ENCODE measurements at places on chromosomes 3 and 15.

DNA sequence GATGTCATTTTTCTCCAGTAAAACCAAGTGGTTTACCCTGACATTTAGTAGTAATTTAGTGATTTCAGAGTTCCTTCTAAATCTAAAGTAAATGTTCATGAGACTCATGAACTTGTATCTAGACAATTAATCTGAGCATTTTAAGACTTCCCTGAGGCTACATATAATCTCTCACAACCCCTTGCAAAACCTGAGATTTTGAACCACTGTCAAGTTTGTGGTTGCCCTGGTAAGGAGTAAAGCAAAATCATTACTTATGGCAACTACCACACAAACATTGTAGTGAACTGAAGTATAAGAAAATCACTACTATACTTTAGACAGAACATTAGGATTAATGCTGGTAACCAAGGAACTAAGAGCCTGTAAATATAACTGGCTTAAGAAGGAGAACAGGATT lies 370.2 kb downstream of the TIGIT start:
- no peak for DNase-seq
- no peaks in the 10 kb centered on the region for H3K27me3 ChIP-seq
- no peak overlapping the region for H3K4me3 ChIP-seq
- H3K27ac ChIP-seq, result no peak overlapping the region

GRCh38 chr3:71902258-71903111 lies 117.5 kb upstream of the PROK2 start:
- no peaks in the 10 kb centered on the region for H3K4me1 ChIP-seq
- peaks cover 55% of the 10 kb centered on the region for H3K27me3 ChIP-seq
- H3K36me3 ChIP-seq, result no peaks in the 10 kb centered on the region
- H3K4me3 ChIP-seq, result no peak overlapping the region
- DNase-seq, result no peak

DNA sequence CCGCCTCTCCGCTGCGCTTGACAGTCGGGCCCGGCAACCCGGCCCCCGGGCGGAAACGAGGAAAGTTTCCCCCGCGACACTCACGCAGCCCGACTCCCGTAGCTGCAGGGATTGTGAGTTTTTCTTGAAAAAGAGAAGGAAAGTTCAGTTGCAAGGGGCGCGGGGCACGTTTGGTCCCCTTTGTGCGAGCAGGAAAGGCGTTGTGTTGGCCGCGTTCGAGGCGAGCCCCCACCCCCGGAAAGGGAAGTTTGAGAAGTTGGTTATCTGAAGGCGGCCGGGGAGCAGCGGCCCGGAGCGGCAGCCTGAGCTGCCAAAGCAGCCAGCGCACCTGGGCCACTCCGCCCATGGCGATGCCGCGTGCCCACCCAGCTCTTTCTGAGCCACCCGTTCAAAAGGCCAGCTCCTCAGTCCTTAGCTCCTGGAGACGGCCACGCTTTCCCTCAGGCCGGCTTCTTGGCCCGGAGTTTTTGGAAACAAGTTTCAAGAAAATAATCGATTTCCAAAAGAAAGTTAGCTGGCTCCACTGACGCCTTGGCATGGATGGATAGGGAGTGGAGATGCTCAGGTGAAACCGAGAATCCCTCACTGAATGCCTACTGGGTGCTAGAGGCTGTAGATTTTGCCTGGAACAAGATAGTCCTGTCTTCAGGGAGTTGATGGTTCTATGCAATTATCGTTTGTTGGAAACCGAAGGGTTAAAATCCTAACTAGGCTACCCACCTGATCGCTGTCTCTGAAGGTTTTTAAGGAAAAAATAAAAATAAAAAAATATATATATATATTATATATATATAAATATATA lies 832 bp downstream of the TGFBR2 start:
- peak overlapping the region; percentile 94 for H3K4me3 ChIP-seq
- H3K4me1 ChIP-seq, result peaks cover 56% of the 10 kb centered on the region
- H3K27ac ChIP-seq, result peak overlapping the region; percentile 88
- H3K27me3 ChIP-seq, result no peaks in the 10 kb centered on the region
- peak; percentile 58 for DNase-seq

DNA sequence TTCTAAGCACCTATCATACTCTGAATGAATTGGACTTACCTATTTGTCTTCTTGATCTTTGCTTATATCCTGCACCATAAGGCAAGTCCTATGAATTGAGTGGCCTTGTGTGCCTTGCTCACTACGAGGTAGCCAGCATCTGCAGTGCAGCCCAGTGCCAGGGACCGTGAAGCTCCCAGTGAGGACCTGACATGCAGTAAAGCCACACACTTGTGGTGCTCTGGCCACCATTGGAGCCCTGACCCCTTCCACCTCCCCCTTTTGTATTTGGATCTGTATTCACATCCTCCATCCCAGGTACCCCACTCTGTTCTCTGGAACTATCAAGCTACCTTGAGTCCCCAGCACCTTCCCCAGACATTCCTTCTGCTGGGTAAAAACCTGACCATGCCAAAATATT lies 52.1 kb downstream of the BSN start:
- peaks cover 17% of the 10 kb centered on the region for H3K4me1 ChIP-seq
- no peaks in the 10 kb centered on the region for H3K27me3 ChIP-seq

DNA sequence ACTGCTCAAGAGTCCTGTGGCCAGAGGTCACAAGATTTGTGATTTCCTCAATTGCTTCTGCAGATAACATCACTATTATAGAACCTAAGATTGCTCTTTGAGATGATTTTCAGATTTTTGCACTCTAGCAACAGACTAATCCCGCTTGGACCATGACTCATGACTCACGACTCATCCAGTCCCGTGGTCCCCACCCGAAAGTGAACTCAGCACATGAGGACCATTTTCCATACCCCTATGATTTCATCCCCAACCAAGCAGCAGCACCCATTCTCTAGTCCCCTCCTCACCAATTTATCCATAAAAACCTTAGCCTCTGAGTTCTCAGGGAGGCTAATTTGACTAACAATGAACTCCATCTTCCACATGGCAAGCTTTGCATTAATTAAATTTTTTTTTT lies 106.3 kb upstream of the ALCAM start:
- H3K27ac ChIP-seq, result no peak overlapping the region
- H3K36me3 ChIP-seq, result no peaks in the 10 kb centered on the region
- DNase-seq, result no peak
- H3K27me3 ChIP-seq, result no peaks in the 10 kb centered on the region
- H3K4me3 ChIP-seq, result no peak overlapping the region
- no peaks in the 10 kb centered on the region for H3K4me1 ChIP-seq

DNA sequence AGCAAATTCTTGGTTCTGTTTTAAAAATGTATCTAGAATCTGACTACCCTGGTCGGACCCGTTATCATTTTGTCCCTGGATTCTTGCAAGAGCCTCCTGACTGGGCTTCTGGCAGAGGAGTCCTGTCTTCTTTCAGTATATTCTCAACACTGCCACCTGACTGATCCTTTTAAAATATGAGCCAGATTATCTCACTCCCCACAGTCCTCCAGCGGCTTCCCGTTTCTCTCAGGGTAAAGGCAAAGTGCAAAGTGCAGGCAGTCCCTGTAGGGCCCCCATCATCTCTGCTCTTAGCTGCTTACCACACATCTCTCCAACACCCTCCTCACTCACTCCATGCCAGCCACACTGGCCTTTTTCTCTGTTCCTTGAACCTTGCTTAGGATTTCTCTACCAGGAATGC lies 28.4 kb downstream of the CRTC3 start:
- no peaks in the 10 kb centered on the region for H3K27me3 ChIP-seq
- H3K36me3 ChIP-seq, result no peaks in the 10 kb centered on the region
- H3K4me1 ChIP-seq, result no peaks in the 10 kb centered on the region
- no peak overlapping the region for H3K4me3 ChIP-seq
- H3K27ac ChIP-seq, result no peak overlapping the region
- DNase-seq, result no peak

GRCh38 chr15:56244038-56244810 lies 545 bp upstream of the RFX7 start:
- peaks cover 9% of the 10 kb centered on the region for H3K4me1 ChIP-seq
- peak; percentile 19 for DNase-seq

DNA sequence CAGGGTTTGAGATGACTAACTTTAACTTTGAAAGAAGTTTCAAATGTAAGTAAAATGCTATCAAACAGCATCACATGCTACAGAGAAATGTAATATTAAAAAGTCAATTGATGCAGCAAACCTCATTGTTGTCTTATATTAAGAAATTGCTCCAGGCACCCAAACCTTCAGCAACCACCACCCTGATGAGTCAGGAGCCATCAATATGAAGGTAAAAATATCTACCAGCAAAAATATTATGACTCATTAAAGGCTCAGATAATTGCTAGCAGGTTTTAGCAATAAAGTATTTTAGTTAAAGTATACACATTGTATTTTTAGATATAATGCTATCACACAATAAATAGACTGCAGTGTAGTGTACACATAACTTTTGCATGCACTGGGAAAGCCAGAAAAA lies 746.3 kb downstream of the ZPLD1 start:
- no peaks in the 10 kb centered on the region for H3K36me3 ChIP-seq
- no peak overlapping the region for H3K4me3 ChIP-seq
- peaks cover 14% of the 10 kb centered on the region for H3K4me1 ChIP-seq
- H3K27me3 ChIP-seq, result no peaks in the 10 kb centered on the region
- DNase-seq, result peak; percentile 76

DNA sequence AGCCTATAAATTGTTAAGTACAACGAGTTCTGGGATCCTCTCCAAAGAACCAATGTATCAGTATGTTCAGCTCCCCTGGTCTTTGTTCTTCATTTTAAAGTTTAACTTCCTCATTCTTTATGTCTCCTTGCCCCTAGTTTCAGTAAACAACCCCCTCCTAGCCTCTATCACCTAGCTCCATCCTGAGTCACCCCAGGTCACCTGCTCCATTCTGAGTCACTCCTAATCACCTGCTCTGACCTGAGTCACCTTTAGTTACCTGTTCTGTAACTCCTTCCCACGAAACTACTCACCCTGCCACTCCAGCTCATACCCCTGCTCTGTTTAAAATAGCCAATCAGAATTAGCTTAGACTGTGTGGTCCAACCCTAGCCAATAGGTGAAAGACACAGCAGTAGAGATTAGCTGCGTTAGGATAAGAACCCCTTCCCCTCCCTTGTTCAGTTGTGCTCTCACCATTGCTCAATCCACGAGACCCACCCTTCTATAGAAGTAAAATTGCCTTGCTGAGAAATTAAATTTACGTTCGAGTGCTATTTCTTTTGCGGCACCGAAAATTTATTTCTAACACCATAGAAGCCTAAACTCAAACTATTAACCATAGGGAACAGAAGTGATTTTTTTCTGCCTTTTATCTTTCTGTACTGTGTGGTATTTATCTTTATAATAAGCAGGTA lies 245.0 kb upstream of the ADAMTS9 start:
- DNase-seq, result no peak
- no peaks in the 10 kb centered on the region for H3K36me3 ChIP-seq
- no peaks in the 10 kb centered on the region for H3K27me3 ChIP-seq
- H3K27ac ChIP-seq, result no peak overlapping the region
- no peaks in the 10 kb centered on the region for H3K4me1 ChIP-seq
- H3K4me3 ChIP-seq, result no peak overlapping the region

- DNase-seq, result no peak
- H3K4me1 ChIP-seq, result no peaks in the 10 kb centered on the region
- H3K4me3 ChIP-seq, result no peak overlapping the region
- no peaks in the 10 kb centered on the region for H3K36me3 ChIP-seq
- no peaks in the 10 kb centered on the region for H3K27me3 ChIP-seq
These were observed 659.1 kb downstream of the SI start for GRCh38 chr3:164419220-164419619.

DNA sequence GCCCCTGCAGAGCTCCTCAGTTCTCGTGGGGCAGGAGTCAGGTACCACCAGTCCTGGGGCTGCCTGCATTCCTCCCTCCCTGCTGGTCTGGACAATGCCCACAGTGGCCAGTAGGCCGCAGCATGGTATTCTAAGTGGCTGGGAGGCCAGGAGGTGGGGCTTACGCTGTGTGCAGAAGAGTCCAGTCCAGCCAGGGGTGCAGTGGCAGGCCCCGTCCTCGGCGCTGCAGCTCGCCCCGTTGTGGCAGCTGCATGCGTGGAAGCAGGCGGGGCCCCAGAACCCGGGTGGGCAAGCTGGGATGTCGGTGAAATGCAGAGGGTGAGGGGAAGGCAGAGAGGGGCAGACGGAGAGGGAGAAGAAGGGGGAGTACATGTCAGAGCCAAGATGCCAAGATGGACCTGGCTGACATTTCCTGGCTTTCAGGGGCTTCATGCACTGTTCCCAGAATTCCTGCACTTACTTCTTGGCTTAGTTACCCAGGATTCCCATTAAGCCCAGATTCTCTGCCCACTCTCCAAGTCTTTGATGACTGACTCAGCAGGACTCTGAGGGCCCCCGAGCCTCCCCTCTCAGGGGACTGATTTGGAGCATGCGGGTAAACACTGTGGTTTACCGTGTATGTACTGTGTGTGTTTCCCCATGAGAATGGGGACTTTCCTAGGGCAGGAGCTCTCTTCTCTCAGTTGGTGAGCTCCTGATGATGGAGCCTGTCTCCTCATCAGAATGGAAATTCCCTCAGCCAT lies 47.5 kb downstream of the RAB11A start:
- no peaks in the 10 kb centered on the region for H3K27me3 ChIP-seq
- H3K4me1 ChIP-seq, result no peaks in the 10 kb centered on the region
- no peak overlapping the region for H3K27ac ChIP-seq
- H3K4me3 ChIP-seq, result no peak overlapping the region
- DNase-seq, result peak; percentile 48

DNA sequence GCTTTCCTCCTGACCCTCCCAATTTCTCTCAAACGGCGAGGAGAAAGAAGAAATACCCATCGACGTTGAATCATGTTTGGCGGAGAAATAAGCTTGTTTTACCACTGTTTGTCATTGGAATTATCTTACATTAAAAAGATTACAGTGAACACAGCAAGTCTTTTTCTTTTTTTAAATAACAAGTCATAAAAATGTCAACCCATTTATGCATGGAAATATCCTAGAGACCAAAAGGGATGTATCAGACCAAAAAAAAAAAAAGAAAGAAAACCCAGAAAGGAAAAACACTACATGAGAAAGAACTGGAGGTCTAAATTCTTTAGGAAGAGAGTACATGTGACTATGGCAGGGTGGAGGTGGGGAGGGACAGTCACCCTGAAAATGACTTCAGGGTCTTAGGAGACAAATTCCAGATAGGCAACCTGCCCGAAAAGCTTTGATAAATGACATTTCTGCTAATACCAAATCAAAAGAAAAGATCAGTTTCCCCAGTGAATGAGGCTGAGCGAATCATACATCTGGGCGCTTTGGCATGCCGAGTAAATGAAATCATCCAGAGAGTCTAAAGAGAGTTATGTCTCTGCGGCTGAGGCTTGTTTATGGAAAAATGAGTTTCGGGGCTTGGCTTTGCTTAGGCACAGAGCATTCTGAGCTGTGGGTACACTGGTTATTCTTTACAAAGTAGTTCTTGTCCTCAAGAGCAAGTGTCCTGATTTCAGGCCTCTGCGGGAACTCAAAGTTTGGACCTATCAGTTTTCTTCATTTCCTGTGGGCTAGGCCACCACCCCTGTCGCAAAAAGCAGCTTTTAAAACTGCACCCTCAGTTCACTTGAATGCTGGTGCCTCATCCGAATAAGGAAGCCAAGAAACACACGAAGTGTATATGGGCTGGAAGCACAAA lies 110.1 kb upstream of the TGFBR2 start:
- H3K36me3 ChIP-seq, result no peaks in the 10 kb centered on the region
- H3K4me3 ChIP-seq, result no peak overlapping the region
- DNase-seq, result peak; percentile 17
- no peaks in the 10 kb centered on the region for H3K27me3 ChIP-seq
- no peak overlapping the region for H3K27ac ChIP-seq

Measured in PC-3 (cell line).